ACHN (cell line): ENCODE measurements at places on chromosomes 11 and 22.

DNA sequence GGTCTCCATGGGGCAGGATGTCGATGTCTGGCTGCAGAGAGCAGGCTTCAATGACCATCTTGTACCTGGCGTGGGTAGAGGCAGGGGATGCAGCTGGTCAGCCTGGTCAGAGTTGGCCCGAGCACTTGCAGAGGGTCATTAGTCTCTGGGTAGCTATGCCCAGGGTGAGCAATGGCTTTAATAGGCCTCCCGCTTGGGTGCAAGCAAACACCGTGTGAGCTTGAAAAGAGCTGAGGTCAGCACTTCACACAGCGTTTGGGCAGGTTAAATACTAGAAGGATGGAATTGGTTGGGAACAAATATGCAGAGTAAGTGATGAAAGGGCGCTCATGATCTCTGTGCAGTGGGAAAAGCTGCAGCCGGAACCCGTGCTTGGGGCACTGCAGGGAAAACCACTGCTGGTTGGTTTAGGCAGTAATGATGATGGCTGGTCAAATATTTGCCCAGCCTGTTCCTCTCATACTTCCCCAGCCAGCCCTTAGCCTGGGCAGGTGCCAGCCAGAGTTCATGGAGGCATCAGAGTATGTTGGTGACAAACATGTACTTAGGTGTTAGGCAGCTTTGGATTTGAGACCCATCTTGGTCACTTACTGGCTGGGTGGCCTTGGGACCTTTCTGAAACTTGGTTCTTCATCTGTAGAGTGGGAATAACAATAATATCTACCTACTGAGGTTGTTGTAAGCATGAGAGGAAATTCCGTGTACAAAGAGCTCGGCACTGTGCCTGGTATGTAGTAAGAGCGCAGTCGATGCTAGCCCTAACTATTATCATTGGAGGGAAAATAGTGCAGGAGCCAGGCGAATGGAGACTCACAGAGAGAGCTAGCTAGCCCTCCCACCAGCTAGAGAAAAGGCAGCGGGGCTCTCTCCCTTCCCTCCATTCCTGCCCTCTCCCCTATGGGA lies 25.2 kb upstream of the KCNJ11 start:
- no peak for DNase-seq

DNA sequence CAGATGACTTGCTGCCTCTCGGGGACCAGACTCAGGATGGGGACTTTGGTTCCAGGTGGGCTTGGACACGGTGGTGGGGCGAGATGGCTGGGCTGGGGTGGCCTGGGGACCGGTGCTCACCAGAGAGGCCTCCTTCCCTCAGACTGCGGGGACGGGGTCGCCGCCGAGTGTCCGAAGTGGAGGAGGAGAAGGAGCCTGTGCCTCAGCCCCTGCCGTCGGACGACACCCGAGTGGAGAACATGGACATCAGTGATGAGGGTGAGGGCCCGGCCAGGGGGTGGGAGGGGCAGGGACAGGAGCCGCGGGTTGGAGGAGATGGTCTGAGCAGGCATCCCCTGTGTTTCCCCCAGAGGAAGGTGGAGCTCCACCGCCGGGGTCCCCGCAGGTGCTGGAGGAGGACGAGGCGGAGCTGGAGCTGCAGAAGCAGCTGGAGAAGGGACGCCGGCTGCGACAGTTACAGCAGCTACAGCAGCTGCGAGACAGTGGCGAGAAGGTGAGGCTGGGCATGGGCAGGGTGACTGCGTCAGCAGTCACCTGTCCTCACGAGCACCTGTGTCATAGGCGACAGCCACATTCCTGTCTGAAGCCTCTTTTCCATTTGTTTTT lies 5.9 kb downstream of the SART1 start:
- no peak for DNase-seq

DNA sequence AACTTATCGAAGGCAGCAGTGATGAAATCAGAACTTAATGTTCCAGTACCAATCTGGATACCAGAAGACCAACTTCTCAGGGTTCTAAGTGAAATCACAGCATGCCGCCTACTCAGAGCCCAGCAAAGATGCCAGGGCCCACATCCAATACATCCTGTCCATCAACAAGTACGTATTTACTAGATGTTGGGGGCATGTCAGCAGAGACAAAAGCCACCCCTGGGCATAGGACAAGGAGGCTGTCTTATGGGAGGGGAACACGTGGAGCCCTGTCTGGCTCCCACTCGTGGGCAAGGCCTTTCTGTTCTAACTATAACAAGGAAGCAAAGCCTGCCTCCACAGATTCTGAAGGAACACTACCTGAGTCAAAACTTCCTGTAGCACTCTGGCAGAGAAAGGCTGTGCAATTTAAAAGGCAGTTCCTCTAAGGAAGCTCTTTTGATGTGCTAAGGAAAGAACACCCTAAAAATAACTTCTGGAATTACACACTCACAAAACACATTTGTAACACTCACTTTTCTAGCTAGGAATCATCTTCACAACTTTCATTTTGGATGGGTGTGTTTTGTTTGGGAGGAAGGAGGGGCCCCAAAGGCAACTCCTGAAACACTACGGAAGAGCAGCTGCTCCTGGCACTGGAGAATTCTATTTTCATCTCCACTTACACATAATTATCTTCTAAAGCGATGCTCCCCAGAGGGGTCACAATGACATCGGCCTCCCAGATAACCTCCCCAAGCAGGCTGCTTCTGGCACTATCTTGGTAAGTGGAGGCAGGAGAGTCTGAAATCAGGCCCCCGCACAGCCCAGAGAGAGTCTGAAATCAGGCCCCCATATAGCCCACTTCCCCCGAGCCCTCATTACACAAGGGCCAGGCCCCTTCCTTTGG lies 14.2 kb downstream of the SMCO4 start:
- DNase-seq: no peak

DNA sequence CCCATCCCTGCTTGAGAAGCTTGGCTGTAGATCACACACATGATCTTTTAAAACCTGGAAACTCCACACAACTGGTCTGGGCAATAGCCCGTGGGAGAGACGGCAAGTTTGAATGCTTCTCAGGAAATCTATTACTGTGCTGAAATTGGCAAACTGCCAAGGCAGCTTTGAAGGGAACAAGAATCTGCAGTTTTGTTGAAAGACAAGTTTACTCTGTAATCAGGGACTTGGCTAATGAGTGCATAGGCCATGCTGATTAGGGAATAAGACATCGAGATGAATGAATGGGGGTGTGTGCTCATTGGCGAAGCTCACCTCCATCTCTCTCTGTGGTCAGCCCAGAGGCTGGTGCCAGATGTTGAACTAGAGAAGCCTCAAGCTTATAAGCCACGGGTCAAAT lies 218.8 kb downstream of the HIPK3 start:
- no peak for DNase-seq

GRCh38 chr11:961921-962320 lies 36.3 kb downstream of the AP2A2 start:
- DNase-seq: no peak
